Esophagus mucosa (tissue), 1 donor: ENCODE measurements at places on chromosomes 3 and 15. TPM values are rescaled to one million over a fixed set of nuclear protein-coding genes. Genes with fewer than 3 reads are reported as not detected.

The SEMA7A gene
- 4.0 TPM for total RNA-seq

The BHLHE40 gene
- total RNA-seq, result 266 TPM

The FETUB gene
- total RNA-seq, result not detected

The GOLGA6L1 gene
- not detected for total RNA-seq

The DNAH12 gene
- 0.08 TPM for total RNA-seq

The RTP1 gene
- not detected for total RNA-seq

The CSTA gene
- 2,321 TPM for total RNA-seq

The GORASP1 gene
- 23.5 TPM for total RNA-seq

The IGDCC3 gene
- 0.08 TPM for total RNA-seq

The CX3CR1 gene
- total RNA-seq, result 0.84 TPM

The RABL3 gene
- total RNA-seq, result 18.4 TPM

The MAGI1 gene
- total RNA-seq, result 13.7 TPM

The CERS3 gene
- total RNA-seq, result 120 TPM

The MORC1 gene
- not detected for total RNA-seq

The SLCO2A1 gene
- total RNA-seq, result 17.6 TPM
